ENCODE measurements at places on chromosomes 12 and 14.

DNA sequence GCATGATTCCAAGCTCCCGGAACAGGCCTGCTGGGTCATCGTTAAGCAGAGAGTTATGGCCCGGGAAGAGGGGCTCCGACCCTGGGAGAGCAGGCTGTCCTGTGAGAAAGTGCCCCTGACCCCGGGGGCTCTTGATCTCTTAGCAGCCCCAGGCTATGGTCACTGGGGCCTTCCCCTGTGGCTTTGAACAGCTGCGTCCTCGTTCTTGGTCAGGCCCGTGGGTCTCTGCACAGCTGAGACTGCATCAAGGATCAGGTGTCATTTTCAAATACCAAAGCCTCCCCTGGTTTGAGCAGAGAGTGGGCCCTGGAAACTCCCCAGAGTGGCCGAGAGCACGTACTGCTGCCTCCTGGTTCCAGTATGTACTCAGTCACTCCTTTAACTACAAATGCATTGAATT lies 114.8 kb downstream of the ESRRB start:
- no peak for DNase-seq

GRCh38 chr14:94109915-94110250 lies 653 bp upstream of the IFI27 start:
- no peak for DNase-seq

DNA sequence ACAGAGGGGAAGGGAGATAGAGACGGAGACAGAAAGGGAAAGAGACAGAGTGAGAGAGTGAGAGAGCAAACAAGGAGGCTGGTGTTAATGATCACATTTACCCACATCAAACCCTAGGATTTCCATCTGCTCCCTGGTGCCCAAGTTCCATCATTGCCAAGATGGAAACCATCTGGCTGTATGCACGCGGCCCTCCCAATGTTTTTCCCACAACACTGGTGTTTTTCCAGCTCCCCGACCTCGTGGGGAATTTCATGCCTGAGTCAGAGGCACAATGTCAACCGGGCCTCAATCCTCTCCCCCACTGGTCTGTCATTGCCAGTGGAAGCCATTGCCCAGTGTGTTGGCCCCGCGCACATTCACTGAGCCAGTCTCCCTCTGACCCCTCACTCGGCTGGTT lies 19.9 kb upstream of the BDKRB2 start:
- DNase-seq, result no peak

DNA sequence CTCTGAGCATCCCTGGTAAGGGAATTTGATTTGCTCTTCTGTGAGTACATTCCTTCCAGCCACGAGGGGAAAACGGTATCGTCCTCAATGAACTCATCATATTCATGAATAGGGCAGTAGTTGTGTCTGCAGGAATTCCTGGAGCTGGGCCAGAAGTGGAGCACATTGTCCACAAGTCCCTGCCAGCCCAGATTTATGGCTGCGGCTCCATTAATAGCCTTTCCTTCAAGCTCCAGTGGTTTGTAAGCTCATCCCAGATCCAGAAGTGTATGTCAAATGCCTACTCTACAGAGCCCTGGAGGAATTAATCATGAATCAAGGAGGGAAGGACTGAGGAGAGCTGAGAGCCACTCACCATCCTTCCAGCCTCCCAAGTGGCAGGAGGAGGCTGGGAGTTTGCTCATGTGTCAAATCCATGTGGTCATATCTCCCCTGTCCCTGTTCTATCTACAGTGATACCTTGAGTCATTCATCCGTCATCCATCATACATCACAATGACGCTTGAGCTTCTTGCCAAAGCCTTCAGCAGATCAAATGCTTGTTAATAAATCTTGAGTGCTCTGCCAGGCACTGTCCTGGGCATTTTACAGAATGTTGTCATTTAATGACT lies 65.5 kb downstream of the SVOP start:
- DNase-seq, result no peak

DNA sequence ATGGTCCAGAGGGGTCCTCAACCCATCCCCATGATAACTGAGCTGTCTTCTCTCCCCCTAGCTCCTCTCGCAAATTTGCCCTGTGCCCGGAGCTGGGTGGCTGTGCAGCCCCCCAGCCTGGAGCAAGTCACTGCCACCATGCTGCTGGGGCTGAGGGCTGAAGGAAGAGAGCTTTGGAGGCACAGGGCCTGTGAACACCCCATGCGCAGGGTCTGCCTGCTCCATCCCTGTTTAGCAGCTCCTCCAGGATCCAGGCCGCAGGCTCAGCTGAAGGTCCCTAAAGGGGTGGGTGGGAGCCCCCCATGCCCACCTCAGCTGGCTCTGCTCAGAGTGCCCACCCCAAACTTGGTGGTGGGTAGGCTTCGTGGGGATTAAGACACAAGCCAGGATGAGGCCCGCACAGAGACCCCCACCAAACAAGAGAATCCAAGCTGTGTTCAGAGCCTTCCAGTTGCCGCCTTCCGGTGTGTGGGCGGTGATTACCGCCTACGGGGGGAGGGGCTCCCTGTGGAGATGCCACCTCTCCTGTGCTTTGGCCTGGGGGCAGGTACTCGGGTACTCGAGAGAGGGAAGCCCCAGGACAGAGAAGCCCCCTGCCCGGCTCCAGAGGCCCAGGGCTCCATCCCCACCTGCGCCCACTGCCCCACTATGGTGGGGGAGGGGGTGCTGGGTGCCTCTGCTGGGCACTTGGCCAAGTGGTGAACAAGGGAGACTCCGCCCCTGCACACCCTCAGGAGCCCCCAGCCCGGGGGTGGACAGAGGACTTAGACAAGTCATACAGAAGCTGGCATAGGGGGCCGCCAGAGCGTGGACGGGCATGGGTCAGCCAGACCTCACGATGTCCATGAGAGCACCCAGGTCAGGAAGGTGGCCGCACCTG lies 1.4 kb upstream of the JAG2 start:
- no peak for DNase-seq

- DNase-seq, result no peak
These were observed 40.3 kb downstream of the CMKLR1 start for GRCh38 chr12:108298761-108299275.

DNA sequence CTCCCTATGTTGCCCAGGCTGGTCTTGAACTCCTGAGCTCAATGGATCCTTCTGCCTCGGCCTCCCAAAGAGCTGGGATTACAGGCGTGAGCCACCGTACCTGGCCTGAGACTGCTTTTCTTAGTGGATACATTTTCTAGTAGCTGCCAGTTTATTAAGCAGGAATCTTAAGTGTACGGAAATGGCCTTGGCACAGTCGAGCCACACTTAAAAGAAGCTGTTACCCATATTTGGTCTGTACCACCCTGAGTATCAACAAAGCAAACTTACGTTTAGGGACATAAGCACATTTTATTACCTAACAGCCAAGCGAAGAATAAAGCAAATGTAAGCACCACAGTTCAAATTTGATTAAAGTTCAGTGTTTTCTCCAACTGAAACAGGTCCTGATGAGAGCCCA lies 50.7 kb upstream of the NR2C1 start:
- DNase-seq, result no peak

GRCh38 chr12:71857657-71858056 lies 18.1 kb downstream of the TBC1D15 start:
- DNase-seq, result no peak

DNA sequence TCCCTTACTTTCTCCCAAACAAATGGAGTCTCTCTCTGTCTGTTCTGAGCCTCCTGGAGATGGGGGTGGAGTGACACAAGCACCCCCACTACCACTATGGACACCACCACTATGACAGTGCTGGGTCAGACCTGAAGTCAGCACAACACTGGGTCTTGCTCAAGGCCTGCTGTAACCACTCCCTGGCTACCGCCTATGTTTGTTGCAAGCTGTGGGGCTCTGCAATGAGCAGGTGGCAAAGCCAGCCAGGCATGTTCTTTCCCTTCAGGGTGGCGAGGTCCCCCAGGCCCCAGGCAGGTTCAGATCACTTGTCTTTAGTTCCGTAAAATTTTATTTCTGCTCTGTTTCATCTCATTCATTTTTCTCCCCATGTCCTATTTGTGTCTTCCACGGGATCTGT lies 349.8 kb downstream of the TMEM121 start:
- no peak for DNase-seq

DNA sequence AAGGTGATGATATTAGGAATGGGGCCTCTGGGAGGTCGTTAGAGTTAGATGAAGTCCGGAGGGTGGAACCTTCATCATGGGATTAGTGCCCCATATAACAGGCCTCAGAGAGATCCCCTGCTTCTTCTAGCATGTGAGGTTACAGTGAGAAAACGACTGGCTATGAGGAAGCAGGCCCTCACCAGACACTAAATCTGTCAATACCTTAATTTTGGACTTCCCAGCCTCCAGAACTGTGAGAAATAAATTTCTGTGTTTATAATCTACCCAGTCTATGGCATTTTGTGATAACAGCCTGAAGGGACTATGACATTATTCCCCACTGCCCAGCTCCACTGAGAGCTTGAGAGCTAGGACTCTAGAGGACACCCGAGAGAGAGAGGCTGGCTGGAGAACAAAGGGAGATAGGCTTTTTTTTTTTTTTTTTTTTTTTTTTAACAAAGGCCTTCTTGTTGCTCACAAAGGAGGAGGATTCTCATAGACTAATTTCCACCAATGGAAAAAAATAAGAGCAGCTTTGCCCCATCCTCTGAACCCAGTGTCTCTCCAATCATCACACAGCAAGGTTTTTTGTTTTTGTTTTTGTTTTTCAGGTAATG lies 87.8 kb upstream of the EEA1 start:
- DNase-seq, result peak; percentile 52

GRCh38 chr12:90953956-90954421 lies 987 bp downstream of the CCER1 start:
- no peak for DNase-seq

DNA sequence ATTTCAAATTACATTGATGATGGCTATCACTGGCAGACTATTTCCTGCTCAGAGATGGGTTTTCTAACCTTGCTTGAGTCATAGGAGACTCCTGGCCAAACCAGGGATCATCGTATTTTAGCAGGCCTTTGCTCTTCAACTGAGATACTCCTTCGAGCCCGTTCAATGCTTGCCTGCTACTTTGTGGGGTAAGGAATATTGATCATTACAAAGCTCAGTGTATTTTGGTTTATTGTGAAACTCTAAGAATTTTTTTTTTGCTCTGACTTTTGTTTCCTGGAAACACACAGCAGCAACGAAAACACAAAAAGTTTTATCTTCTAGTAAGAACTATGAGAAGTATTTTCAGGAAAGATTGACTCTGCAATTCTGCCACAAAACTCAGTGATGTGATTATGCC lies 4.1 kb downstream of the GPRC5D start:
- no peak for DNase-seq

DNA sequence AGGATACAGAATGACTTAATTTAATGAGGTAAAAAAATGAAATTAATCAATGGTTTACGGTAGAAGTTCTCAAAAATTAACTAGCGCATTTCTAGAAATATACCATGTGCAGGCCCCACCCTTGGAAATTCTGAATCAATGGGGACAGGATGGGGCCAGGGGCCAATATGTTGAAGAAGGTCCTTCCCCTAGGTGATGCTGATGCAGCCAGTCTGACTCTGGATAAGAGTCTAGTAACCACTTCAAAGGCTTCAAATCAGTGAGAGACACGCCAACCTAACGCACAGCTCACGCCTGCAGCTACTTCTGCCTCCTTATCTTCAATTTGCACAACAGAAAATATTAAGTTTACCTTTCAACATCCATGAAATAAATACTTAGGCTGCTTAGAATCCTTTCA lies 14.9 kb downstream of the GIT2 start:
- no peak for DNase-seq

GRCh38 chr12:6367969-6368892 lies 7.1 kb downstream of the SCNN1A start:
- DNase-seq, result no peak

- peak; percentile 52 for DNase-seq
These were observed 31.0 kb upstream of the NPFF start for GRCh38 chr12:53538209-53538689.
